WTC11 (cell line): ENCODE measurements at places on chromosomes 7 and 10.

GRCh38 chr7:73449422-73449821 is 15.8 kb downstream of the FZD9 start:
- DNase-seq = no peak

- no peak for DNase-seq
These were observed 40.3 kb upstream of the LRRC17 start for GRCh38 chr7:102872460-102872859.

DNA sequence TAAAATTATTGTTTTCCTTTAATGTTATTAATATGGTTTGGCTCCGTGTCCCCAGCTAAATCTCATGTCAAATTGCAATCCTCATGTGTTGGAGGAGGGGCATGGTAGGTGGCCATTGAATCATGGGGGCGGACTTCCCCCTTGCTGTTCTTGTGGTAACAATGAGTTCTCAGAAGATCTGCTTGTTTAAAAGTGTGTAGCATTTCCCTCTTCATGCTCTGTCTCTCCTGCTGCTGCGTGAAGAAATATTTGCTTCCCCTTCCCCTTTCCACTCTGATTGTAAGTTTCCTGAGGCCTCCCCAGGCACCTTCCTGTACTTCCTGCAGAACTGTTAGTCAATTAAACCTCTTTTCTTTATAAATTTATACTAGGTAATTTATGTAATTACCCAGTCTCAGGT is 27.5 kb downstream of the VIM start:
- no peak for DNase-seq

GRCh38 chr10:129769381-129770116 is 194.5 kb downstream of the EBF3 start:
- DNase-seq = peak; percentile 5

- DNase-seq = no peak
These were observed 10.9 kb upstream of the CDK6 start for GRCh38 chr7:92847305-92847704.

DNA sequence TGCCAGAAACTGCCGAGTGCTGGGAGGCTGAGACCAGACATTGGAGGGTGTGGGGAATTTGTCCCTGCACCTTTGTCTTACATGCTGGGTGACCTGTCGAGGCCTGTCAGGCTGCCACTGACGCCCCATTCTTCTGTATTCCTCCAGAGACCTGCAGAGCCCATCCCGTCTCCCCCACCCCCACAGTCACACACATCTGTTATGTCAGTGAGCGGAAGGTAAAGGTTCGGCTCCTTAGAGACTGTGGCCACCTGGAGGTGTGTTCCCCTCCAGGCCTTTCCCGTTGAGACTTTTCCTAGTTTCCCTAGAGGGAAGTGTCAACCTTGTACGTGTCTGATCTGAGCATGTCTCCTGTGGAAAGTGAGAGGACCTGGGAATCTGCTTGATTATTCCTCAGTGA is 84.5 kb downstream of the ATXN7L1 start:
- DNase-seq = no peak

DNA sequence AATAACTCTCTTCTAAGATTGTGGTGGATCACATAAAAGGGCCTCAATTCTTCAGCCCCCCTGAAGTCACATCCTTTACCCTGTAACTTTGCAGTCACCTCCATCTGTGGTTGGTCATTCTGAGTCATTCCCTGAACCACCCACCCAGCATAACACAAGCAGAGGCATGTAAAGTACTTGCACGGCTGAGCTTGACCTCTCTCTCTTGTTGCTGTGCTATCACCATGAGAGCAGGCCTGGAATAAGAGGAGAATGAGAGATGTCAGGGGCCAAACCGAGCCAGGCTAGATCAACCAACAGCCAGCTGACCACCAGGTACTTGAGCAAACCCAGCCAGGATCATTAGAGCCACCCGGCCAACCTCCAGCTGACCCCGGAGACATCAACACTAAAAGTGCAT is 13.5 kb upstream of the STK17A start:
- no peak for DNase-seq

DNA sequence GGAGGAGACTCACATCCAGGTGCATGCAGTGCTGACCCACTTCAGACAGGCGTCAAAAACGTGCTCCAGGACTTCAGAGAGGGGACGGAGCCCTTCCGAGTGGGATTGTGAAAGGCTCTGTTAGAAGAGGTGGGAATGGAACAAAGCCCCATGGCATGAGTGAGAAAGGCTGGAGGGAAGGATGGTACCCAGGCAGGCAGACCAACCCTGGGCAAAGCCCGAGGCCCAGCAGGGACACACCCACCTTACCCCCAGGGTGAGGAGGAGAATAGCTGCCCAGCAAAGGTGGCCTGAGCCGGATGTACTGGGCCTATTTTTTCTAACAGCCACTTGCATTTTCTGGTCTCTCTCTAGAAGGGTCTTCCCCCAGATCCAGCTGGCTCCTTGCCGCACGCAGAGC is 14.8 kb downstream of the CHAT start:
- DNase-seq = peak; percentile 0

- no peak for DNase-seq
These were observed 166.2 kb upstream of the ASAH2 start for GRCh38 chr10:50417486-50417885.

GRCh38 chr7:584122-584465 is 64.4 kb upstream of the PDGFA start:
- DNase-seq = no peak

DNA sequence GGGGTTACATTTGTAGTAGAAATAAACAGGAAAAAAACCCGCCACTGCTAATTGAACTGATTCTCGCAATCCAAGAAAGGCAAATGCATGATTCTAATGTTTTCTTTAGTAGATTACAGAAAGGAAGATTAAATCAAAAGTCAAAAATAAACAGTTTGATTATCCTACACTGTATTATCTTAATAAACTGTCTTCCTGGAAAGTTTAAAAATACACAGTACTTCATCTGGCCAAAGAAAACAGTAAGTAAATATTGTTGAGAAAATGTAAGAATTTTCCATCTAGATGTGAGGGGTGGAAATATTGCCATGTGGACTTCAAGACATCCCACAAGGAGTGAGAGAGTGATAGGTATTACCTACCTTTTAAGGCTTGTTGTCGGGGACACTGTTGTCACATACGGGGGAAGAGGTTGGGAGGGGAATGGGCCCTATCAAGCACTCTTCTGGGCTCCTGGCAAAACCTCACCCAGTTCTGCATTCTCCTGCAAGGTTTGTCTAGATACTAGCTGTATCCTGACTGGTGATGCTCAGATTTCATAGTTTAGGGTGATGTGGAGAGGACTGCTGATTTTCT is 17.8 kb downstream of the GRK5 start:
- no peak for DNase-seq

DNA sequence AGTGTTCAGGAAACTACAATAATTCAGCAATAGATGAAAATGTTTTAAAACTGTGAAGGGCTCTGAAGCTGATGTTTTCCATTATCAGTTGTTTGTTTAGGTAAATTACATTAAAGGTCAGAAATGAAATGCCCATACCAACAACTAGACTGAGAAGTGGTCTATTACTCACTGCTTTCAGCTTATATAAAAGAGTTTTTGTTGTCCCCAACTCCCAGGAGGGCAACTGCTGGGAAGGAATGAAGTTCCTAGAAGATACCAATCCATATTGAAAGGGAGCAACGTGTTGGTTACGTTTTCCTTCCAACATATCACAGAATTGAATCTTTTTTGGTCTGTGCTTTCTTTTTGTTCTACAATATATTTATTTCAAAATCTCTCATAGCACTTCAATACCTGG is 330.6 kb upstream of the LRRN3 start:
- no peak for DNase-seq

- DNase-seq = no peak
These were observed 483.0 kb downstream of the PLXDC2 start for GRCh38 chr10:20299034-20299736.

- no peak for DNase-seq
These were observed 81.4 kb downstream of the VIM start for GRCh38 chr10:17309435-17309834.

DNA sequence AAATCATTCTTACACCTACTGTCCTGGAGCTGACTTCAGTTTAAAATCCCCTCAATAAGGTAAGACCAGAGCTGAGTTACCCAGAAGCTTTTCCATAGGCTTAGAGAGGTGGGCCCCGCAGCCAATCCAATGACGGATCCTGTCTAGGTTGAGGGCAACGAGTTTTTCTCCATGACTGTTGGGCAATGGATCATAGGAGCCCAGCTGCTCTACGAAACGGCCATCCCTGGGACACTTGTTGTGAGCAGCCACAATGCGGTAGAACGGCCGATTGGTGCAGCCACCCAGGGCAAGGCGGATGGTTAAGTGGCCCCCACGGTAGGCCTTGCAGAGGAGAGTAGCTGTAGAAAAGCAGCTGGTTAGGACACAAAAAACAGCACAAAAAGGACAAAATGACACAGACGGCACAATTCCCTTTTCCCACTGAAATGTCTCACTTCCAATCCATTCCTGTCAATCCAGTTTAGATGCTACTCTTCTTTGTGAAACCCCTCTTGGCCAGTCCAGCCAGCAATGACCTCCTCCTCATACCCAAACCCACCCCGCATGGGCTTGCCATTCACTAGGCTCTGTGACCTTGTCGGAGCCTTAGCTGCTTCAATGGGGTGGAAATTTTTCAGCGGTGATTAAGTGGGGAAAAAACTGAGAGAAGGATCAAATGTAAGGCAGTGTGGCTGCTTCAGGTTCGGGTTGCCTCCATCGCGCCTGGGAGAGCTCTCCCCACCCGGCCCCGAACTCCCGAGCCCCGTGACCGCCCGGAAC is 580 bp downstream of the MRPS16 start:
- DNase-seq = no peak

DNA sequence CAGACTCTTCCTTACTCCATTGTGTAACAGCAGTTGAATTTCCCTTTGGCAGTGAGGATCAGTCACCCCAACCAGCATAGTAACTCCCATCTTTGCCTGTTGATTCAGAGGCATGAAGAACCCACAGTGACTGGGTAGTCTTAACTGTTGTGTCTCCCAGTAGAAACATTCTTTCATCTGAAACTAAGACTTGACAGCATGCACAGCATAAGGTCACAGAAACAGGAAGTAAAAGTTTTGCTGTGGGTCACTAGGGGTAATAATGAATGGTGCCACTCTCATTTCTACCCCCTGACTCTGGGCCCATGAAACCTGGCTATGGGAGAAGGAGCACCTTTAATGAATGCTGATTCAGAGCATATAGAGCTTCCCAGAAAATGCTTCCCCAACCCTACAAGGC is 8.3 kb upstream of the FRMPD2 start:
- no peak for DNase-seq

GRCh38 chr7:84142726-84143125 is 51.9 kb downstream of the SEMA3A start:
- no peak for DNase-seq

- DNase-seq = no peak
These were observed 5.7 kb upstream of the HK1 start for GRCh38 chr10:69272624-69273023.

DNA sequence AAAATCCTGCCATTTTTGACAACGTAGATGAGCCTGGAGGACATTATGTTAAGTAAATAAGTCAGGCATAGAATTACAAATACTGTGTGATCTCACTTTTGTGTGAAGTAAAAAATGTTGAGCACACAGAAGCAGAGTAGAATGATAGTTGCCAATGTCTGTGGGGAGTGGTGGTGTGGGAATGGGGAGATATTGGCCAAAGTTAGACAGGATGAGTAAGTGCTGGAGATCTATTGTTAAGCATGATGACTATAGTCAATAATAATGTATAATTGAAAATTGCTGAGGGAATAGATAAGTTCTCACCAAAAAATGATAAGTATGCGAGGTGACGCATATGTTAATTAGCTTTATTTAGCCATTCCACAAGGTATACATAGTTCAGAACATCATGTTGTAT is 92.0 kb downstream of the GPR85 start:
- DNase-seq = no peak

DNA sequence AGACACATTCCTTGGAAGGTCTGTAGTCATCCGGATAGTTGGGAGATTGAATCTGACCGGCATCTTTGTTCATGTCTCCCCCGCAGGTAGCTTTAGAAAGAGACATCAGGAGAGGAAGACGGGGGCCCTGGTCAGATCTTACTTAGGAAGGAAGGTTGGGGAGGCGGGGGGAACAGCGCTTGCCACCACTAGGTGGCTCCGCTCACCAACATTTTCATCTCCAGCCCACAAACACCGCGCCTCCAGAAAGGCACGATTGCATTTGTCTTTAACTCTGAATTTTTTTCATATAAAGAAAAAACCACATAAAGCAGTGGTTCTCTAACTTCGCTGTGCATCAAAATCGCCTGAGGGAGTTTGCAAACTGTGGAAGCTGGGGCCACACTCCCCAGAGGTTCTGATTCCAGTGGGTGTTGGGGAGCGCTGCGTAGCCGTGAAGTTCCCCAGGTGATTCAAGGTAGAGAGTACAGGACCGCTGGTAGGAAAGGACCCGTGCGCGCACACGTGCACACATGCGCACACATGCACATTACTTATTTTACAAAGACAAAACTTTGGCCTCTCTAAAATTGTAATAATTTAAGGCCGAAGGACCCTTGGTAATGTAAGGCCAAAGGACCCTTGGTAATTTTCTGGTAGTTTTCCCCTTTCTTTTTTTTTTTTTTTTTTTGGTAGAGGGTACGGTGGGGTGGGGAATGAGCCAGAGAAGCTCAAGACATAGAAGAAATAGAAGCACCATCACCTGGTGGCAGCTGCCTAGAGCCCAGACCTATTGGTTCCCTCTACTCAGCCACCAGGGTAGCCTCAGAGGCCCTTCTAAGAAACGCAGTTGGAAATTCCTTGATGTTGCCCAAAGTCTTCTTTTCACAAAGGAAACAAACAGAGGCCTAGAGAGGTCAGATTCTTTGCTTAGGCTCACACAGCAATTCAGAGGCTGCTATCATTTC is 37.4 kb upstream of the OPALIN start:
- DNase-seq = peak; percentile 77

DNA sequence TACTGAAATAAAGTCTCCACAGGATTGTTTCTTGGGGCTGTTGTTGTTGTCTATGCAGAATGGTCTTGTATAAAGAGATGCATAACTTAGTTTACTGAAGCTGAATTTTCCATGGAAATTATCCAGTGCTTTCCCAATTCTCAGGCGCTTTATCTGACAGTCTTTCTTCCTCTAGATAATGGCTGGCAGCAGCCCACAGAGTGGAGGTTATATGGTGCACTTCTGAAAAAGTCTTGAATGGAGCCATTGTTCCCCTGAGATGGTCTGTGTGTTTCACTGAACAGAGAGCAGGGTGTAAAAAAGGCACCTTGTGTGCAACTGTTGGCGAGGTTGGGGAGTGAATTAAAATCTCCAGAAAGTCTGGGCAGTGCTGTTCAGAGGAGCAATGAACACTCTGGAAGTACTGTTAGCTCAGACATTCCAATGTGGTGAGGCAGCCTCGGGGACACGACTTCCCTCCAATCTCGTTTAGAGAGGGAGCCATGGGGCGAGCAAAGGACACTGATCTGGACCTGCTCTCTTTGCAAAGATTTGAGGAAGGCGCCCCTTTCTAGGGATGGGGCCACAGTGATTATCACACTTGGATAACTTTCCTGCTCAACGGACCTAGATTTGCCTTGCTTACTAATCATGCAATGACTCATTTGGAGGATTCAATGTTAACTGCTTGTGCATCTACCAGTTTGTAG is 2.0 kb upstream of the PLCE1 start:
- peak; percentile 18 for DNase-seq
